Natural killer cell treated with Interleukin-12 subunit alpha and Interleukin-12 subunit beta and Interleukin-15 and Interleukin-18, amount 100 ng/mL, for 72 hours (primary cell): ENCODE measurements at places on chromosomes 6 and 20. TPM values are rescaled to one million over a fixed set of nuclear protein-coding genes. Genes with fewer than 3 reads are reported as not detected.

DNA sequence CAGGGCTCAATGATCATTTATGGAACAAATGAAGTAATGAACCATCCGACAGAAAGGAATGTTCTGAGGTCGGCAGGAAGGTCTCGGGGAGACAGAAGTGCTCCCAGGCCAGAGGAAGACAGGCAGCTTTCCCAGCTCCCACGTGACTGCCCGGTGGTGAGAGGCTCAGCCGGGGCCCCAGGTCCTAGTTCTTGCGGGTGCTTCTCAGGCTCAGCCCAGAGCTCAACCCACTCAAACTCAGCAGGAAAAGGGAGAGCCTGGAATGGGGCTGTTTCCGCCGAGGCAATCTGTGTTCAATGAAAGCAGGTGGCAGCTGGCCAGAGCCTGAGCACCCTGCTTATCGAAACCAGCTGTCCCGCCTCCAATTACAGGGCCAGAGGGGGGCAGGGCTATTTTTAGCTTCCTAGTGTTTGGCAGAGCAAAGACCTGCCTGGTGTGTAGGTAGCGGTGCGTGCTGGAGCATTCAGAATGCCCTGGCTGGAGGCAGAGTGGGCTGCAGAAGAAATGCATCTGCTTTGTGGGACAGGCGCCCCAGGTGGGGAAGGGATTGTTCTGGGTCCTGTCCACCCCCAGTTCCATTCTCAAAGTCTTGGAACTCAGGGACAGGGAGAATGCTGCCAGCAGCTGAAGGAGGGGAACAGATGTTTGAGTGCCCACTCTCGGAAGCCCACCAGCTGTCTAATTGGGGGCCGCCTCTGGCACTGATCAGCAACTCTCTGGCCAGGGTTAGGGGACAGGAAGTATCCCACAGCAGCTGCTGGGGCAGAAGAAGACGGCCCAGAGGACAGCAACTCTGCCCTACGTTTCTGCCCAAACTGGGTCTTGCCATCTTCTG, 145.1 kb downstream of the PREX1 start:
- DNase-seq = no peak

DNA sequence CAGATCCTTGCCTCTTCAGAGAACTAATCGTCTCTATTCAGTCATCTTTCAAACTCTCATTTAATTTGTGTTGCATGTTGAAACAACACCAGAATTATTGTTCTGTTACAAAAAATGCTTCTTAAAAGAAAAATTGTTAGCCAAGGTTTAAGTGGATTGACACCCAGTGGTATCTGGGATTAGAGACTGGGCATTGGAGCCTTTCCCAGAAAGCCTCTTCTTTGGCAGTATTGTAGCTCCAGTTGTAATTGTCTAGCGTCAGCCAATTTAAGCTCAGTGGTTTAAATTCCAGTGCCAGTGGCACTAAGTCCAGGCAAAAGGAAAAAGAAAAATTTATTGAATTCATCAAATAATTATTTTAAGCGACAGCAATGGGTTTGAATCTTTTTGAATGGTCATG, 801 bp downstream of the CCDC28A start:
- DNase-seq = no peak

GRCh38 chr6:149951096-149951495, 9.3 kb downstream of the ULBP2 start:
- no peak for DNase-seq

DNA sequence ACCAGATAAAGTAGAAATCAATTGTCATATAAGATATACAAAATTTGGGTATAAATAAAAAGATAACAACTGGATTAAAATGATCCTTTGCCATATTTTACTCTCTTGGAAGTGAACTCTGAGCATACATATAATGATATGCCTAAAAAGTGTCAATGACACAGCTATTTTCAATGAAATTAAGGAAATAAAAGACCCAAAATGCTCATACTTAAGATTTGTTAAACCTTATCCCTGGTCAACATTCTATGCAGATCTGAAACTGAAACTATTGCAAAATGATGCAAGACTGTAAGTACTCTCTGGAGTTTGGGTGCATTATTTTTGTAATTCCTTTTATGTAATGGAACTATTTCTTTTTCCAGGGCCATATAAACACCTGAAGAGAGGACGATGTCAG, 119.0 kb upstream of the SGK1 start:
- no peak for DNase-seq

GRCh38 chr20:403582-403957, 4.5 kb upstream of the RBCK1 start:
- no peak for DNase-seq

GRCh38 chr6:35691027-35691824, 2.5 kb upstream of the FKBP5 start:
- DNase-seq = no peak

DNA sequence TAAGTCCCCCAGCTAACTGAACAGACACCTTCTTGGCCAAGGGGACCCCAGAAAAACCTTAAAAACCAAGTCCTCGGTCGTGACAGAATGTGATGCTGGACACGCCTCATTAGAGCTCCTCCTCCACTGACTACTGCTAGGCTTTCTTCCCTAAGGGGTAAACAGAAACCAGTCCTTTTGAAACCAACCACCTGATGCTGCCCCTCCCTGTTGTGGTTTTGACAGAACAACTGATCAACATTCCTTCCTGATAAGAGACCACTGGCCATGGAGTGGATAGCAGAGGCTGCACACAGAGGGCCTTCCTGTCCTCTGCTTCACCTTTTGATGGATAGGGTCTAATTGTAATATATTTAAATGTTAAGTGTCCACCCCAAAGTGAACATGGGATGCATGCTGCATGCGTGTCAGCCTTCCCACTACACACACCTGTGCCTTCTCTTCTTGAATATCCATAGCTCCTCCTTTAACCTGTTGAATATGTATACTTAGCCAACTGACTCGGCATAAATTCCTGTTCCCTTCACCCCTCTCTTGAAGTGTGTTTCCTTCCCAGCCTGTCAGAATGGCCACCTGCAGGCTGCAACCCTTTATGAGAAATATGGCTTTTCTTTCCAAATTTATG, 27.9 kb upstream of the SLC2A12 start:
- DNase-seq = no peak

- no peak for DNase-seq
Observed at GRCh38 chr6:159456349-159456748, 236.7 kb downstream of the SOD2 start.

DNA sequence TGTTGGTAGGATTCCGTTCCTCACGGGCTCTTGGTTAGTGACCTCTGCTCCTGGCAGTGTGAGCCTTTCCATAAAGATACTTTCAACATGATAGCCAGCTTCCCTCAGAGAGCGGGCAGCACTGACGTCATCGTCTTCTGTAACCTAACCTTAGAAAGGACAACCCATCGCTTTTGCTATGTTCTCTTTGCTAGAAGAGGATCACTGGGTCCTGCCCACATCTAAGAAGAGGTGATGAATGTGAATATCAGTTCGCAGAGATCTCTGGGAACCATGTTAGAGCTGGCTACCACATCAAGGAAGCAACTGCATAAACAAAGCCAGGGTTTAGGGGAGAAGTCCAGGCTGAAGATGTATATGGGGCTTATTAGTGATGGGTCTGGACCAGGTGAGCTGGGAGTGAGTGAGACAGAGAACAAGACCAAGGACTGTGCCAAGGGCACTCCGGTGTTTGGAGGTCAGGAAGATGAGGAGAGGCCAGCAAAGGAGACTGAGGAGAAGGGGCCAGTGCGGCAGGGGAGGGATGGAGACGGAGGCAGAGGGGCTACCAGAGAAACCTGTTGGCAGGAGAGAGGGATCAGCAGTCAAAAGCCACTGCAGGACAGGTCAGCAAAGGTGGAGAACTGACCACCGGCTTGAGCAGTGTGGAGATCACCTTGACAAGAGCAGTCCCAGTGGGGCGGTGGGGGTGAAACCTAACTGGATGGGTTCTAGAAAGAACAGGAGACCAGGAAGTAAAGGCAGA, 39.7 kb downstream of the PIM1 start:
- no peak for DNase-seq

DNA sequence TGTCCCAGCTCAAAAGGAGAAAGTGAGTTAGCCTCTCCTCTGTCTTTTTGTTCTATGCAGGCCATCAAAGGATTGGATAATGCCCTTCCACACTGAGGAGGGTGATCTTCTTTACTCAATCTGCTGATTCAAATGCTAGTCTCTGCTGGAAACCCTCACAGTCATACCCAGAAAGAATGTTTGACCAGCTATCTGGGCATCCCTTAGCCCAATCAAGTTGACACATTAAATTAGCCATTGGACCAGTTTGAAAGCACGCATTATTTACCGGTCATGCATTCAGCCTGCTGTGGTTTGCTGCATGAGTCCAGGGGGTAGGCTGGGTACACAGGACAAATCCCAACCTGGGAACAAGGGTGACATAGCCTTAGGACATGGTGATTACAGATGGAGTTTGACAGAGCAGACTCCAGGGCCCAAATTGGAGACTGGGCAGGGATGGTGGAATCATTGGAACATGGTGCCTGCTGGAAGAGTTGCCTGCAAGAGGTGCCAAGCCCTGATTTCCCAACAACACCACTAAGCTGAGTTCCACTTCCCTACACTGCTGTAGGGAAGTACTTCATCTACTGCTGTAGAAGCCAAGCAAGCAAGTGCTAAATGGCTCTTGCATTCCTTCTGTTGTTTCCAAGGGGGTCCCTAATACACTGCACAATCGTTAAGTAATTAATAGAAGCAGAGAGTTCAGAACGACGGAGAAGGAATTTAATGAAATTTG, 87.7 kb downstream of the RNF182 start:
- DNase-seq = no peak

DNA sequence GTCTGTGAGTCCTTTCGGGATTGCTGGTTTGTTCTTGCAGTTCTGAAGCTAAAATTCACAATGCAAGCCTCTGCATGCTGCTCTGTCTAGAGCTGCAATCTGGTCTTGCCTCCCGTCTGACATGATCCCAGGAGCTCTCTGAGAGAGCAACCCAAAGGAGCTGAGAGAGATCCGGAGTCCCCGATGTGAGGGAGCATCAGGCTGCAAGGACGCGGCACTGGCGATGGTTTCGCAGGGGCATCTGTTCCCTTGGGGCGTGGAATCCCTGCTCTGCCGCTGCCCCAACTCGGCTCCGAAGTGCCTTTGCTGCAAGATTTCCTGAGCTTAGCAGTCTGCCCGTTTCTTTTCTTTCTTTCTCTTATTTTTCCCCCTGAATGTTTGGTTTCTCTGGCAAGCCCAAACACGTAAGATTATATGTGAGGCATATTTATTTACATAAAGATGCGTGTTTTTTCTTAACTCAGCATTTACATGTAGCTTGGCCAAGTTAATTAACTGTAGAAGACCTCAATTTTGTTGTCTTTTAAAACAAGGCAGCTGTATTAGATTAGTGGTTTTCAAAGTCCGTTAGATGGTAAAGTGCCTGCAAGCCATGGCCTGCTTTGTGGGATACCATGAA, 873.0 kb downstream of the KIF16B start:
- no peak for DNase-seq

DNA sequence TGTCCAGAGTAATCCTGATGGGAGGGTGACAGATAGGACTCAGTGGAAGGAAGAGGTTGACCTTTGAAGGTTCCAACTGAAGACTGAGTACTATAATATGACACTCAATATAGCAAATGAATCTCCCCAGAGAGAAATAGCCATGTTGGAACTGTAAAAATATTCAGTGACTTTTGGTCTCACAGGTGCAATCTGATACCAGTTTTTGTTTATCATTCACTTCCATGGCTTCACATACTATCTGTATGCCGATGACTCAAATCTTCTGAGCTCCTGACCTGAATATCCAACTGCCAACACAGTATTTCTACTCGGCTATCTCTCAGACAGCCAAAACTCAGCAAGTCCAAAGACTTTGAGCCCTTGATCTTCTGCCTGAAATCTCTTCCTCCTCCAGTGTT, 21.8 kb upstream of the PKHD1 start:
- DNase-seq = no peak

GRCh38 chr6:38599261-38599660, 40.5 kb downstream of the BTBD9 start:
- DNase-seq = no peak

- DNase-seq = no peak
Observed at GRCh38 chr6:54802775-54803634, 43.6 kb upstream of the FAM83B start.

GRCh38 chr6:44253307-44254101, 3.8 kb downstream of the SLC35B2 start:
- DNase-seq = no peak

The RSPO3 gene
- total RNA-seq = not detected

The TAGAP gene
- total RNA-seq = 39.6 TPM

The ANGPT4 gene
- total RNA-seq = not detected

The BNIP5 gene
- not detected for total RNA-seq

The MCUR1 gene
- total RNA-seq = 23.4 TPM

The PPT2 gene
- 32.3 TPM for total RNA-seq

The RPRD1B gene
- total RNA-seq = 46.4 TPM

The PHACTR3 gene
- total RNA-seq = not detected

The EDN3 gene
- not detected for total RNA-seq
